NCI-H1436 (cell line): ENCODE measurements at places on chromosomes 11 and 22.

GRCh38 chr11:18775492-18776292 lies 15.9 kb downstream of the PTPN5 start:
- DNase-seq = peak; percentile 22

- no peak for DNase-seq
Measured at GRCh38 chr22:42430528-42431125, 1.6 kb downstream of the NFAM1 start.

GRCh38 chr11:35389897-35390465 lies 29.4 kb downstream of the SLC1A2 start:
- DNase-seq = no peak

GRCh38 chr11:7499081-7499480 lies 13.8 kb downstream of the OLFML1 start:
- no peak for DNase-seq

DNA sequence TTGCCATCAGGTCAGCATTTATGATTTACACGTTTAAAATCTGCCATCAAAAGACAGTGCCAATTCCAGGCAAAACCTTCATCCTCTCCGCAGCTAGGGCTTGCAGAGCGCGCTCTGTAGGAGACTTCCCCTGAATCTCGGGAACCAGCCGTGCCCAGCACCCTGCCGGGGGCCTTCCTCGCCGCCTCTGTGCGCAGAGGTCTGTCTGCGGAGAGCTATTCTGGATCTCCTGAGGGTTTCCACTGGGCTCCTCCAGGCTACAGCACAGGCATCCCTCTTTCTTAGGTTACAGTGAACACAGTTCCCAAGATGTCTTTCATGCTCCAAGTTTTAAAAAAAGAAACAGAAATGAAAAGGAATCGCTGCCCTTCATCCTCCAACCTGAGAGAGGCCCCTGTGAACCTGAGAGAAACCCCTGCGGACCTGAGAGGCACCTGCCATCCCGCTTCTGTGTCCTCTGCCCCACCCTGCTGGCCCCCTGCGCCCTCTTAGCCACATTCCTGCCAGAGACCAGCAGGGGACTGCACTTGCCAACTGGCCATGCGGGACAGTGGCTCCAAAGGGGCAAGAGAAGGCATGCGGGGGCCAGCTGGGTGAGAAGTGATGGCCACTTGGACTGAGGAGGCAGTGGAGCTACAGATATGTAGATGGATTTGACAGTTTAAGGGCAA lies 16.1 kb downstream of the TP53AIP1 start:
- no peak for DNase-seq

DNA sequence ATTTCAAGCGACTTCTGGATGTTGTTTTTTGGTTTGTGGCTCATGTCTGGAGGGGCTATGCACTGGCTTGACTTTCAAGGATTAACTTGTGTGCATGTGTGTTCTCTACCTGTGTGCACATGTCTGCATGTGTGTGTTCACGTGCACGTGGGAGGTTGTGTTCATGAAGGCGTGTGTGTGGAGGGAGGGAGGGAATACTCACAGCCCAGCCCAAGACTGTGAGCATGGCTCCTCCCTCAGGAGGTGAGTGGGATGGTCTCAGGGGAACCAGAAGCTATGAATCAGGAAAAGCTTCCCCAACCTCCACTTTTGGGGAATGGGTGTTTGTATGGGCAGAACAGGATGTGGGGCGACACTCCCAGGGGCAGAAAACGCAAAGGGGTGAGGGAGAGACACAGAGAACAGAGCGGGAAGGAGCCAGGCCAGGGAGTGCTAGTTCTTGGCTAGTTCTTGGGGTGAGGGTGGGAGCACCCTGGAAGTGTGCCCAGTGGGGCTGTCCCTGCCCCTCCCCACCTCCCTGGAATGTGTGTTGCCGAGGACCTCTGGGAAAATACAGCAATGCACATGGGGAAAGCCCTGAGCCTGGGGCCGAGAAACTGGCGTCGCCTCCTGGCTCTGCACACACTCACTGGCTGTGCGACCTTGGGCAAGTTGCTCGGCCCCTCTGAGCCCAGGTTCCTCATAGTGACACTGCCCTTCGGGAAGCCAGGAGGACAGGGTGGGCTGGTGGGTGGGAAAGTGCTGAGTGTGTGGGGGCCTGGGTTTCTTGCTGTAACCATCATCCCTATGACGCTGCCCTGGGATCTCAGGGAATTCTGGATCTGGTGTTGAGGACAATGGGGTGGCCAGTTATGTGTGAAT lies 16.9 kb upstream of the ALX4 start:
- DNase-seq = peak; percentile 19

DNA sequence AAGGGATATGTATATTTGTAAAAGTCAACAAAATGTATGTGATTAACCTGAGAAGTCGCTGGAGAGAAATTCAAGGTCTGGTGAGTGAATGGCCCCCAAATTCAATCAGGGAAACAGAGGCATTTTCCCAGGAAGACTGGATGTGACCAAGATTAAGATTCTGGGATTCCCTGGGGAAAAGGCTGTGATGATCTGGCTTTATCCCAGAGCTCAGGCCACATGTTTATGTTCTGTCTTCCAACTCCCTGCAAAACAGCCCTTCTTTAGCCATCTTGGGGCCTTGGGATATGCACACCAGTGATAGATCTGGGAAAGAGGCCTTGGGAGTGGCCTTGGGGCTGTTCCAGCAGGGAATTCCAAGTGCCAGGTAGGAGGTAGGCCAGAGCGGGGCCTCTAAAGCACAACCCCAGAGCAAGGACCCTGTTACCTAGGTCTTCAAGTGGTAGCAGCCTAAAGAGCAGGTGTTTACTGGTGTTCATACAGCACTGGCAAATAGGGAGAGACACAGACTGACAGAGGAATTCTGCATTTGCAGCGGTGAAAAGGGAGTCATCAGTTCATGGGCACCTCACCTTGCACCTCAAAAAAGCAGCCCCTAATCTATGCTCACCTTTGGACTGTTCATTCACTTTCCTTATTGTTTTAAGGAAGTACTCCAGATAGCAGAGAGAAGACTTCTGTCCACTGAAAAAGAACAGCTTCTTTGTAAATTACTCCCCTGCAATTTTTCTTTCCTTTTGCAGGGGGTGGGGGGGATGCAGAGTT lies 312.4 kb downstream of the BUD13 start:
- no peak for DNase-seq

GRCh38 chr11:41609511-41609910 lies 150.1 kb upstream of the LRRC4C start:
- DNase-seq = no peak

- no peak for DNase-seq
Measured at GRCh38 chr11:36779791-36780190, 181.8 kb upstream of the RAG2 start.

DNA sequence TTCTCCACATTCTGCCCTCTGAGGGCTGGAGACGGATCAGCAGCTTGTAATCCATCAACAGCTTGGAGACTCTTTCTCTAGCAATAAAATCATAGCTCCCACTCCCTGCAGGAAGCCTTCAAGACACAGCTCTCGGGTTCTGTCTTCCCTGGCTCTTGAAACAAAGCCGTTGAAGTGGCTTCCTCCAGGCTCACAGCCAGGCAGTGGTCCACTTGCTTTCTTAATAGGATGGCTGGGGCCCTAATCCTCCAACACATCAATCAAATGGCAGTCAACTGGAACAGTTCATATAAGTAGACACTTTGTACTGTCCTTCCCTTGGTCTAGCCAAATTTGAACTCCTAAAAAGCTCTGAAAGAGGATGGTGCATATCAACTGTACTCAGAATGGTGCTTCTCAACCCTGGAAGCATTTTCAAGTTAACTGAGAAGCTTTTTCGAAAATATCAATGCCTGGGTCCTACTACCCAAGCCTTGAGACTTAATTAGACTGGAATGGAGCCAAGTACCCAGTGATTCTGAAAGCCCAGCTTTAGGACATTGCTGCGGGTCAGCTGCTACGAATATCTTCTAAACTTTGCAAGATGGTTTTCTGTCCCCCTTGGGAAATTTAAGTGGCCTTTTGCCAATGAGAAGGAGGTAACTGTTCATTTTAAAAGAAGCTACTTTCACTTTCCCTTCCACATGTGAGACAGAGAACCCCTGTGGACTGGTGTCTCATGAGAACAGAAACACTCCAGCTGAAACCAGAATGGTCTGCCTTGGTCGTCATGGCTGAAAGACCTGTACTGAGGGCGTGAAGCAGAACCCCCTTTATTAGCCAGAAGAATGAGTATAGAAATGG lies 74.7 kb downstream of the SC5D start:
- no peak for DNase-seq

- no peak for DNase-seq
Measured at GRCh38 chr11:81852896-81853295, 880.8 kb downstream of the FAM181B start.

GRCh38 chr11:118048472-118049370 lies 28.2 kb upstream of the TMPRSS4 start:
- no peak for DNase-seq

- no peak for DNase-seq
Measured at GRCh38 chr22:26471522-26471921, 12.1 kb downstream of the HPS4 start.

DNA sequence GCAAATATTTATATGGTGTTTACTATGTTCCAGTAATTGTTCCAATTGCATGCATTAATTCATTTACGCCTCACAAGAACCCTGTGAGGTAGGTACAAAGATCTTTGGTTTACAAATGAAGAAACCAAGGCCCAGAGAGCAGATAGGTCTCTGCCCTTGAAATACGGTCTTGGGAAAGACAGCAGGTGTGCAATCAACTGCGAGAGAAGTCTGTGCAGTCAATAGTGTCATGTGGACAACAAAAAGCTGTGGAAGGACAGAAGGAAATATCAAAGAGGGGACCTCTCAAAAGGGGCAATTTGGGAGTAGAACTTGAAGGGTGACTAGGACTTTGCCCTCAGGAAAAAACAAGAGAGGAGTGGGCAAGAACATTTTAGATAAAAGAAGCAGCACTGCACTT lies 8.9 kb downstream of the CNTF start:
- no peak for DNase-seq

- no peak for DNase-seq
Measured at GRCh38 chr11:60978546-60979380, 7.3 kb downstream of the CD6 start.

- DNase-seq = no peak
Measured at GRCh38 chr11:103112364-103112763, 3.1 kb downstream of the DYNC2H1 start.

GRCh38 chr22:31953261-31953660 lies 8.9 kb downstream of the YWHAH start:
- no peak for DNase-seq

- DNase-seq = no peak
Measured at GRCh38 chr11:34654483-34655334, 33.8 kb downstream of the EHF start.

DNA sequence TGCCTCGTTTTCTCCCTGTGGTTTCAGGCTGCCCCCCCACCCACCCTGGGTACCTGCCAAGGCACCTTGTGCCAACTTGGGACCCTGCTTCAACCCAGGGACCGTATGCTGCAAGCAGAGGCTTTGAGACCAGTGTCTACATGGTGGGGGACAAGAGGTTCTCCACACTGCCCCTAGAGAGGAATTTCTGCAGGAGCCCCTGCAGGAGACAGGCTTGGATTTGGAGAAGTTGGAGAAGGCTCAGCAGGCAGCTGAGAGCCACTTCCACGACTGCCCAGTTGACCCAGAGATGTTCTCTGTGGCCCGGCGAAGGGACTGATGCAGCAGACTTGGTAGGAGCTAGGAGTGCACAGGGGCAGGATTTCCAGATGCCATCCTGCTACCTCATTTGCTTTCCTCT lies 20.1 kb upstream of the NNMT start:
- no peak for DNase-seq

DNA sequence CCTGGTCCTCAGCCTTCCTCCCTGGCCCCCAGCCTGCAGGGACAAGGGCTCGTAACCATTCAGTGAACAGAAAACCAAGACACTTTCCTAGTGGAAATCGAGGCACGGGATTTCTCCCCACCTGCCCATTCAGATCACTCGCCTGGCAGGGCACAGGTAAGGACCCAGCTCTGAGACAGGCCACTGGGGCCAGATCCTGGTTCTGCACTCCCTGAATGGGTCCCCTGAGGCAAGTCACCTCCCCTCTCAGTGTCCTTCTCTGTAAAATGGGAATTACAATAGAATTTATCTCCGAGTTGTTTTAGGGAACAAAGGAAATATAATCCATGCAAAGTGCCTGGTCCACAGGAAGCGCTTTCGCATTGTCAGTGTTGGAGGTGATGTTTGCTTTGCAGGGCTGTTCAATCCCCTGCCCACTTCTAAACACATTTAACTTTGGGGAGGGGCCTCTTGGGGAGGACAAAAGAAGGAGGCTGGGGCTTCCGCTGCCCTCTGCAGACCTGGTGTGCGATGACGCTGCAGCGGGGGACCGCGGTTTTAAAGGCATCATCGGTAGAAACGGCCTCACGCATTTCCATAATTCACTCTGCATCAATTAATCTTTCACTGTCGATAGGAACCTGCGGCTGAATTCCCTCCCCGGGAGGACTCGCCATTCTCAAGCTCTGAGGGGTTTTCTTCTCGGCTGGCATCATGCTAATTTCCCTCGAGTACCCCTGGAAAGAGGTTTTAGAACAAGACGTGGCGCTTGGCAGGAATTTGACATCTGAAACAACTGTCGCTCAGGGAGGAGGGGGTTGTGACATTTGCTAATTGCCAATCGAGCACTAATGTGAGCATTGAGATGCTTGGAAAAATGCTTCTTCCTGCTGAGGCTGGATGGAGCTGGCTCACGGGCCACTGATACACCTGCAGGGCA lies 70.4 kb upstream of the FGF3 start:
- no peak for DNase-seq
